ENCODE measurements at places on chromosomes 12 and 14. TPM values are rescaled to one million over a fixed set of nuclear protein-coding genes. Genes with fewer than 3 reads are reported as not detected.

HCAR1 gene
- not detected for total RNA-seq

RNFT2 gene
- total RNA-seq = 1.3 TPM

ABCD2 gene
- under 0.01 TPM for total RNA-seq

DNA sequence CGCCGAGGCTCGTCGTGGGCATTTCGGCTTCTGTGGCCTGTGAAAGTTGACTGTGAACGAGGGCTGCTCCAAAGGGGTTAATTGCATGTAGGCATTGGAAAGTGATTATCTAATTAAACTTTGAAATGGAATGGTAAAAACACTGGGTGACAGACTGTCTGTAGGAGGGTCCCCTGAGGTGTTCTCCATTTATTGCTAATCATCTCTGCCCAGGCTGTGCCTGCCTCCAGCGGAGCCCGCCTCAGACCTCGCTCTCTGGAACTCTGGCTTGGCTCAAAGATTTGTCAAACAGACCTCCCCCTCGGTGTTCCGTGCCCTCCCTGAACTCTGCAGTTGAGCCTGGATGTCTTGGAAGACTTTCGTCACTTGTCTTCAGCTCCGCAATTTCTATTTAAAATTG, 50.2 kb upstream of the VRK1 start:
- no peak for DNase-seq

DNA sequence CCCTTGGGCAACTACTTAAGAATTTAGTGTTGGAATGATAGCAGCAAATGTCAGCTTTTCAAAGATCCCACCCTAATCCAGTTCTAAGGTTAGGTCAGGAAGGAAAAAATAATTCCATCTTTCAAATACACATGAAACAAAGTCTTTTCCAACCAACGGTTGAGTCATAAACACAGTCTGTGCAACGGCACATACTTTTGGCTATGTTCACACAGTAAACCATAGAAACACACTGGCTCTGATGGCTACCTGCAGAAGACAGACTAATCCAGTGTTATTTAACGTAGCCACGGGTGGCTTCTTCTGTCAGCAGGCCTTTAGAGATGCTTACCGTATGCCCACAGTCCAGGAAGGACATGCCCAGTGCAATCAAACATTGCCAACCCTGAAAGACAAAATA, 35.7 kb downstream of the HIGD1C start:
- no peak for DNase-seq
